ENCODE measurements at places on chromosomes 6 and 20. TPM values are rescaled to one million over a fixed set of nuclear protein-coding genes. Genes with fewer than 3 reads are reported as not detected.

MLN gene
- total RNA-seq: not detected

JPH2 gene
- total RNA-seq: under 0.01 TPM

RSPH9 gene
- 6.1 TPM for total RNA-seq

LTA gene
- not detected for total RNA-seq

LAMA4 gene
- total RNA-seq: 24.1 TPM

SMIM28 gene
- not detected for total RNA-seq

LTV1 gene
- 10.6 TPM for total RNA-seq

MATN4 gene
- under 0.01 TPM for total RNA-seq

ISM1 gene
- total RNA-seq: 1.6 TPM

KCNB1 gene
- total RNA-seq: 5.7 TPM

NR2E1 gene
- 6.1 TPM for total RNA-seq

MAP7 gene
- total RNA-seq: 5.7 TPM

PTCRA gene
- not detected for total RNA-seq

AIF1 gene
- 6.9 TPM for total RNA-seq
